ENCODE measurements at places on chromosomes 3 and 15. TPM values are rescaled to one million over a fixed set of nuclear protein-coding genes. Genes with fewer than 3 reads are reported as not detected.
A peak's percentile ranks its signal among the peaks of the same experiment; 100 is the strongest.

- DNase-seq, result no peak
Observed at GRCh38 chr3:119240101-119240590, 532 bp downstream of the B4GALT4 start.

The KCNAB1 gene
- total RNA-seq, result not detected

GRCh38 chr15:85397926-85398325 lies 17.5 kb downstream of the AKAP13 start:
- DNase-seq, result no peak

The ZNF660 gene
- total RNA-seq, result not detected

DNA sequence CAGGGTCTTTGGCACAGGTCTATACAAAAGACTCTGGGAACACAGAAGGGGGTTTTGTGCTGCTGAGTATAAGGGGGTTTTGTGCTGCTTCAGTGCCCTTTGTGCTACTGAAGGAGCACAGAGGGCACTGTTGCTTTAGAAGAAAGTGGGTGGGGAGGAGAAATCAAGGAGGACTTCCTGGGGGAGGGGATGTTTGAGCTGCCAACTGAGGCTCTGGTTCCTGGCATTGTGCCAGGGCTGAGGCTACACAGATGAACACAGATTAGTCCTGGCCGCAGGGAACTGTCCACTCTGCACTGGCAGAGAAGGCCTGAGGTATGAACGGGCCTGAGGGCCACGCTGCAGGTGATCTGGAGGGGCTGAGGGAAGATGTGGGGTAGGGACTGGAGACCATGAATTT lies 32.2 kb upstream of the SEC13 start:
- DNase-seq, result no peak

The PPM1L gene
- total RNA-seq, result 13.2 TPM

- DNase-seq, result no peak
Observed at GRCh38 chr3:64612082-64612860, 75.5 kb downstream of the ADAMTS9 start.

The RAD18 gene
- 28.7 TPM for total RNA-seq

The OR4F15 gene
- not detected for total RNA-seq

- DNase-seq, result no peak
Observed at GRCh38 chr3:188206787-188207186, 52.8 kb downstream of the LPP start.

DNA sequence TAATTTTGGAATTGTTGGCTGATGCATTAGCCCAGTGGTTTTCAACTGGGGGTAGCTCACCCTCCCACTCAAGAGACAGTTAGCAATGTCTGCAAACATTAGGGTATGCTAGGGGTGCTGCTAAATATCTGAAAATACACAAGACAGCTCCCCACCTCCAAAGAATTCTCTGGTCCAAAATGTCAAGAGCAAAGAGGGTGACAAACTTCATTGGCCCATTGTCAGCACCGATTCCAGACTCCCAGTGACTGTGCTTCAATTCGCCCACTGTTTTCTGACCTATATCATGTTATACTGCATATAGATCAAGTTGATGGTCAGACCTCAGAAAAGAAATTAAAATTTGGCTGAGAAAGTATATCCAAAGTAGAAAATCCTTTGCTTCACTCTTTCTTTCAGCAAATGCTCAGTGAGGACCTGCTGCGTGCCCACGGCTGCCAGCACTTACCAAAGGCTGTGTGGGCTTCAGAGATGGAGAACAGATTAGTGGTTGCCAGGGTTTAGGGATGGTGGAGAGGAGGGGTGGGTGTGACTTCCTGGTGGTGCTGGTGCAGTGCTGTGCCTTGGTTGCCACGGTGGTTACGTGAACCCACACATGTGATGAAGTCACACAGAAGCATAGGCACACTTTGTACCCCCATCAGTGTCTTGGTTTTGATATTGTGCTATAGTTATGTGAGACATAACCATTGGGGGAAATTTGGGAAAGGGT lies 204.0 kb downstream of the PLCL2 start:
- no peak for DNase-seq

The SLC35A5 gene
- total RNA-seq, result 21.4 TPM

DNA sequence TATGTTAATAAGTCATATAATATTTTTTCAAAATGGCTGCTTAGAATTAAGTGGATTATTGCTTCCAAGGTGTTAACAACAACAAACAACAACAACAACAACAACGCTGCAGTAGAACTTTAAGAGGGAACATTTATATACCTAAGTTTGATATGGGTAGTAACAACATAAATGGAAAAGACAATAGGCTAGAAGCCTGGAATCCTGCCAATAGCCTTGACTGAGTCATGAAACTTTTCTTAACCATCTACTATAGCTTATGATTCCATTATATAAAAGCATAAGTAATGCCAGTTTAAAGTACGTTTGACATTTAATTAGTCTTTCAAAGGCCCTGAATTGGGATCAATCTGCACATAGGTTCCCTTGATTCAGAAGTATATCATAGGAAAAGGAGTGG lies 31.2 kb downstream of the SATB1 start:
- DNase-seq, result no peak

DNA sequence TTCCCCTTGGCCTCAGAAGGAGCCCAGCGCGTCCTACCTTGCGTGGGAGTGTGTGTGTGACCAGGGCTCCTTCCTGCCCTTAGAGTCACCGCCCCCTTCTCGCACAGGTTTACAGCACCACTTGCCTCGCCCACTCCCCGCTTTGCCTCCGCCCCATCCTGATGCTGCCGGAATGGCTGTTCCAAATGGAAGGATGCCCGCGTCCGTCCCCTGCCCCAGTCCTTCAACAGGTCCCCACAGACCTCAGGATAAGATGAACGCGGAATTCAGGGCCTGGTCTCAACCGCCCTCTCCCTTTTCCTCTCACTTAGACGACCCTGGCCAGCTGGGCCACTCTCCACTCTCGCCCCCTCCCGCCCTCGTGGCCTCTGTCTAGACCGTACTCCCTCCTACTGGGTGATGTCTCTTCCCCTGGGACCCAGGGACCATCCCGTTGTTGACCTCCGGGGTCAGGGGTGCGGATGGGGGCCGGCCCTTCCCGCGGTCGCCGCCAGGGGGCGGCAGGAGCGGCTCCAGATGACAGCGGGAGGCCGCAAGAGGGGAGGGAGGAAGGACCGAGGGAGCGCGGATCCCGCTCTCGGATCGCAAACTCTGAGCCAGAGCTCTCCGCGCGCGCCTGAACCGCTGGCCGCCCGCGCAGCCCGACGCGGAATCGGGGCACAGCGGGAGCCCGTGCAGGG lies at the start of gene THSD4:
TSS of gene THSD4 (plus strand) at position 585 of the 680 bp plus-strand sequence.
- DNase-seq, result no peak

DNA sequence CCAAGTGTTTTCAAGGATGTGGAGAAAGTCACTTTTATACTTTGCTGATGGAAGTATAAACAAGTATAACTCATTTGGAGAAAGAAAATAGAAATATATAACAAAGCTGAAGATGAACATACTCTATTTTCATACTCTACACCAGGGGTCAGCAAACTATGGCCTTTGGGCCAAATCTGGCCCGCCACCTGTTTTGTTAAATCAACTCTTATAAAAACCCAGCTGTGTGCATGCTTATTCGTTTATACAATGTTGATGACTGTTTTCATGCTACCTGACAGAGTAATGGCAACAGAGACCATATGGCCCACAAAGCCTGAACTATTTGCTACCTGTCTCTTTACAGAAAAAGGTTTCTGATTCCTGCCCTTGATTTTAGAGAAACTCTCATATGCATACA lies 124.0 kb downstream of the NR1D2 start:
- DNase-seq, result no peak

The P2RY14 gene
- not detected for total RNA-seq

The CLDN16 gene
- total RNA-seq, result not detected

DNA sequence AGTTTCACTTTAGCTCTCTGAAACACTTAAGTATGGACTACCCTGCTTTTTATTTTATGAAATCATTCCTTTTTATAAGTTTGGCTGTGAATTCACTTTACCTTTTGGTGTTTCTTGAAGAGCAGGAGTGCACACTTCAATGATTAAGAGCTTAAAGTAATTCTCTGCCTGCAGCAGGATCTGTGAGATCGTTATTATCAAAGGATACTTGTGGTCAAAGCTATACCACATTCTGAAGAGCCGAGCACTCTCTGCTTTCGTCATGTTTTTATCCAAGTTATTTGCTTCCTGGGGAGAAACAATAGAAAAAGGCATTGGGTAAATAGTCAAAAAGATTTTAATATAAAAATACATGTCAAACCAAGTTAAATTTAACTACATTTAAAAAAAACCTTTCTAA lies 243.7 kb downstream of the CHST2 start:
- no peak for DNase-seq

The SUCNR1 gene
- total RNA-seq, result 0.17 TPM

DNA sequence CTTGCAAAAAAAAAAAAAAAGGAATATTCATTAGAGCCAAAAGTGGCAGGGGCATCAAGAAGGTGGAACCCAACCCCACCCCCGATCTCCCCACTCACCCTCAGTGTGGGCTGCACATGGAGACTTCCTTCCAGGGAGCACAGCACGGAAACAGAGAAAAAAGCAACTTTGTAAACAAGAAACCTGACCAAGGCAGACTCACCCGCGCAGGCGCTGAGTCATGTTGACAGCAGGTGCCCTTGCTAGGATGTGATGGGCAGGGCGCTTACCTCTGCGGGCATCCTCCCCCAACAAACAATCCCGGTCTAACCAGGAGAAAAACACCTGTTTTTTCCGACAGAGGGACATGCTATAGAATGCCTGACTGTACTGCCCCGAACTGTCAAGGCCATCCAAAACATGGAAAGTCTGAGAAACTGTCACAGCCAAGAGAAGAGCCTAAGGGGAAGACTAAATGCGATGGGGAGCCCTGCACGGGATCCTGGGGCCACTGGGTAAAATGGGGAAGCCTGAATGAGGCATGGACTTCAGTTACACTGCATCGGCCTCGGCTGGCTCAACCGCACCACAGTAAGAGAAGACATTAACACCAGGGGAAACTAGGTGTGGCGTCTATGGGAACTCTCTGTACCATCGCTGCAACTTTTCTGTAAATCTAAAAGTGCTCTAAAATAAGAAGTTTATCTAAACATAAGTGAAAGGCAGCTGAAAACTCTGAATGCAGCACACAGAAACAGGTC lies 66.7 kb upstream of the GATA2 start:
- DNase-seq, result no peak

The FBLN2 gene
- 0.39 TPM for total RNA-seq

The OXTR gene
- total RNA-seq, result 1.3 TPM

The UQCRC1 gene
- total RNA-seq, result 318 TPM

- DNase-seq, result no peak
Observed at GRCh38 chr15:100245855-100246254, 95.9 kb downstream of the ADAMTS17 start.

The AVEN gene
- total RNA-seq, result 6.8 TPM

The GRAMD1C gene
- 7.9 TPM for total RNA-seq

DNA sequence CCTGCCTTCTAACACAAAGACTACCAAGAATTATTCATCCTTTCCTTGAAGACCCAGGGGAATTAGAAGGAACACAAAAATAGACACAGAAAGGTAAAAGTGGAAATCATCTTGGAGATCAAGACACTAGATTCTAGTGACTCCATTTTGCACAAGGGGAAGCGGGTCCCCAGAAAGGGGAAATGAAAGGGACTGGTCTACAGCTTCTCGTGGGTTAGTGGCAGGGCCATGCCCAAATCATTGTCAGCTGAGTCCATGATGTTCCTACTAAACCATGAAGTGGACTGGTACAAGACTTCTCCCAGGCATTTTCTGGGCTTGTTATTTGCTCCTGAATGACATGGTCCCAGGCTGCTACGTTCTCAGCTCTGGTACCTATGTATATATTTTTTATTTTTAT lies 230.7 kb upstream of the TPRG1 start:
- no peak for DNase-seq

DNA sequence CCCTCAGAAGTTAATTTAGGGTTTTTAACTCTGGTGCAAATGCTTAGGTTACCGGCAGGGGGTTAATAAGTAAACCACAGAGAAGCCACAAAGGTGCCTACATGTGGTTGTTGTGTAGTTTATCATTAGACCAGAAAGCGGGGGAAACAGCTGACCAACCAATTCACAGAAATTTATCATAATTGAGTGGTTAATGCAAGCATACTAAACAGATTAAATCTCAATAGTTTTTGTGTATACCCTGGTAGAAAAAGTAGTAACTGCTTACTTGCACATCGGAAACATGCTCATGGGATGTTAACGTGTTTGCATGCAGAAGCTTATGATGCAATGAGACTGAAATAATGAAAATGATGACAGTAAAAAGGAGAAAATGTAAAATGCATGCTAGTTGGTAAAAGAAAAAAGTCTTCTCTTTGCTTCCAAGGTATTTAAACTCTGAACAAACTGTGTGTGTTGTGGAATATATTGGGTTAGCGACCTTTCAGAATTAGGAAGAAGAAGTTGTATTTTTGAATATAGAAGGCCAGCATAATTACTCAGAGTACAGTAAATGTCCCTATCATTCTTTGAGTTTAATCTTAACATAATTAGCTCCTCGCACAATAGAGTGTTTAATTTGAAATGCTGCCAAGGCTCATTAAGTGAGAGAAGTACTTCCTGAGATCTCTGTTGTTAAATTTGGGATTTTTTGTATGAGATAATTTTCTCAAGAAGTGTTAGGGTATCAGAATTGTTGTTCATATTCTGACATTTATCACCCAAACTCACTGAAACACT lies 316.2 kb downstream of the PTPRG start:
- DNase-seq, result peak; percentile 23

DNA sequence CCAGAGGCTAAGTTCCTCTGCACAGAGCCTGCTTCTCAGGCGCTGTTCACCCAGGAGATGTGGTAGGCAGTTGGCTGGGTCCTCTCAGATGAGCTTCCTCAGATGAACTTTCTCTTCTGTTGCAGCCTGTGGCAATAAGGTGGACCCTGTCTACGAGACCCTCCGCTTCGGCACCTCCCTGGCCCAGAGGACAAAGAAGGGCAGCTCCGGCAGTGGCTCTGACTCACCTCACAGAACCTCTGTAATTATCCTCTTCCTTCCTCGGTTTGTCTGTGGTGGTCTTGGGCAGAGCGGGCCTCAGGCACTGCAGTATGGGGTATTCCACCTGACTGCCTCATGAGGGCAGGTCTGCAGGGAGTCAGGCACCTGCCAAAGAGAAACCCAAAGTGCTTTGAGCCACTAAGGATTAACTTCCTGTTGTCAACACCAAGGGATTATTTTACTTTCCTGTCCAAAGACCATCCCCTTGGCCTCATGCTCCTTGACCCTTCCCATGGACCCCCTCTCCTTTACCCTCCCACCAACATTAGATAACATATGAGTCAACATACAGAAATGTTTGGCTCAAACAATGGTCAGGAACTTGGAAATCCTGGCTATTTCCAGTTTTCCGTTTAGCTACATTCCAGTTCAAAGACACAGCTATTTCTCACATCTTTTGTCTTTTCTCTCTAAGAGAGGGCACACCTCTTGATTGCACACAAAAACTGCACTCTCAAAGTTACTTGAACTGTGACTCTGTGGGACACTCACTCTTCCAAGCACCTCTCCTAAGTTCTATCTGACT lies 105.9 kb downstream of the STAC start:
- DNase-seq, result no peak

DNA sequence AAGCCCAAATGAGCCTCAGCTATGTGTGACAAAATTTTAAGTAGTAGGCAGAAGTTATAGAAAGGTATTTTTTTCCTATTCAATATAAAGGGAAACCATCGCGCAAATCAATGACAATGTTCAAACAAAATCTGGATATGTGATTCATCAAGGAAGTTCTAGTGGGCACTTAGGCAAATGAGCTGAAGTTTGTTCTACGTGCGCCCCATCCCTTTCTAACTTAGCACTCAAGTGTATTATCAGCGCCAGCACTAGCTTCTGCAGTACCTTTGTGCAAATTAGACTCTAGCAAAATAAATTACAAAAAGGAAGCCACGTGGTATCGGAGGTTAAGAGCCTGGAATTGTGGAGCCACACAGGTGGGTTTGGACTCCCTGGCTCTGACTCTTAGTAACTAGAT lies 91.1 kb downstream of the TBL1XR1 start:
- no peak for DNase-seq

- DNase-seq, result no peak
Observed at GRCh38 chr3:57855943-57856342, 99.8 kb downstream of the SLMAP start.

All from HCT116 (cell line).